ENCODE measurements at places on chromosomes 2 and 18.

GRCh38 chr2:224994242-224994823 is 47.9 kb downstream of the DOCK10 start:
- DNase-seq = no peak

DNA sequence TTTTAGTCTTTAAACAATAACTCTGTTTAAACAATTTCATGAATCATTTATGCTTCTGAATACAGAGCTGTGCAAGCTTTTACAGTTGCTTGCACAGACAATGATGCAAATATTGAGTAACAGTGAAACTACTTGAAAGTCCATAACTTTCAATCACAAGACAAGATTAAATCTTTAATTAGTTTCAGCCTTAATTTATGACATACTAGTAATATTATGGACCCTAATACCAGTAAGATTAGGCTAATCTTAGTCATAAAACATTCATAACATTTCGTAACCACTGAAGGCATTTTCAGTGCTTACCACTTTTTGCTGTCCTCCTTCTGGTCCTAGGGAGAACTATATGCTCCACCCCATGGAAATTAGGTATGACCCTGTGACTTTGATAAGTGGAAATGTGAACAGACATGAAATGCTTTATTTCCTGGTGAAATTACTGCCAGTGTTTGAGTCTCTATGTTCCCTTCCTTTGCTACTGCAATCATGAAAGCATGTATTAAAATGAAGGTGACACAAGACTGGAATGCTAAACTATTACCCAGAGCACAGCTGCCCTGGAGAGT is 1.8 kb upstream of the COBLL1 start:
- DNase-seq = no peak

DNA sequence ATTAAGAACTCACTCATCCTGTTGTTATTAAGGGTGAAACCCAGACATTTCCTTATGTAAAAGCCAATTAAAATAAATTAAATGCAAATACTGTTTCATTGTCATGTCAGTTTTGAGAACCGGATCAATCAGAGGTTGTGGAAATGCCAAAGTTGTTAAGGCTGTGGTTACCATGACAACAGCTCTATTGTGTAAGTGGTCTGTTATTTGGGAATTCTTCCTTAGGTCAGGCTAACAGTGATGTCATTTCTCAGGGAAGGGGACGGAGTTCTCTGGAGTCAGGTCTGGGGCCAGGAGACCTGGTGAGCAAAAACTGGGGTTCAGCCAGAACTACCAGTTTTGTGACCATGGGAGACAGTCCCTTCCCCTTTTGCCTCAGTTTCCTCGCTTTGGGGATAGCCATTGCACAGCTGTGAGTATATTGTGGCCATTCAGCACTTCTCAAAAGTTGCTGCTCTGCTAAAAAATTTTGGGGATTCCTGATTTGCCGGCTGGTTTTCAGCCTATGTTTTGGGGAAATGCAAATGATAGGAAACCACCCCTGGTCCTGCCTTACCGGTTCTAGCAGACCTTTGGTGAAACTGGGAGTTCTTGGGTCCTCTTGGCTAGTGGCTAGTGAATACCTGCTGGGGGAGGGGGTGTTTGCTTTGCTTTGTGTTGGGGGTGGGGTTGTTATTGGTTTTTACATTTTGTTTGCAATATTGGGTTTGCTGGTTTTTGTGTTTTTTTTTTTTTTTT is 21.6 kb downstream of the HPCAL1 start:
- DNase-seq = no peak

GRCh38 chr2:174633623-174633930 is 36.0 kb upstream of the WIPF1 start:
- DNase-seq = no peak

DNA sequence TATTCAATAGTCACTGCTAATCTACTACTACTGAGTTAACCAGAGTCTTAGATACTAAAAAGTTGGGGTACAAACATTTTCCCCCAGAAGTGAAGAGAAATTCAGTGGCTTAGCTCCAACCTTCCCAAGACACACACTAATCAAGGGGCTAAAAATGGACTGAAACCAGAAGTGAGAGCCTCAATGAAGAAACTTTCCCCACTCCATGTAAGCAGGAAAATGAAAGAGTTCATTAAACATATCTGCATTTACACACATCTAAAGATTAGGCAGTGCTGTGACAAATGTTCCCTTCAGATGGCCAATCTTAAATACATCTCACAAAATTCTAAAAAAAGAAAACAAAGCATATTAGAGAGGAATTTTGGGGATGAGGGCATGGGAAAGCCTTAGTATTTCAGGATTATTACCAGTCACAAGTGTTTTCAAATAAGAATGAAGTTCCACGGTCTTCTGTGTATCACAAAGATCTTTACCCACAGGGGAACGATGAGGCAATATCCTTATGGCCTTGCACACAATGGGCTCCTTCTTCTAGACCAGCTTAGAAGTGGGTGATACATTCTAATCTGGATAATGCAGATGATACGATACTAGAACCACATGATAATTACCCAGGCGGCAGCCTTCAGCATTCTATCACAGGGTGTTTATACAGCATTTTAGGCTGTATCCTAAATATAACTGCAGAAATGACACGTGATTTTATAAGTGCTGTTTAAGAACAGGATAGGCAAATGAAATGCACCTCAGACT is 17.1 kb downstream of the ANKRD44 start:
- DNase-seq = no peak

DNA sequence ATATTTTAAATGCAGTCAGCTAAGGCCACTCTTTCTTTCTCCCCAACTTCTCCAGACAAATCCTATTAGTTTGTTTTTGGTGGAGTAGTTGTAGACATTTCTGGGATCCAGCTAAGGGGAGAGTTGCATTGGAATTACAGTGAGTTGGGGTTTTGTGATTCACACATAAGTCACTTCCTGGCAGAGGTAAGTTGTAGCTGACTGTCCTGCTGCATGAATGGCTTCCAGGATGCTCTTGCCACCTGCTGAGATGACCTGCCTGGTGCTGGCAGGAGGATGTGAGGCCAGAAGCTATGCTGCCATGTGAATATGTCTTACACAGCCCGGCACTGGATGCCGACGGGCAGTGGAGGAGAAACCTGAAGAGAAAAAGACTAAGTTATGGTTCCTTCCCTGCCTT is 243.7 kb downstream of the TDRD15 start:
- DNase-seq = no peak

- DNase-seq = no peak
Observed at GRCh38 chr2:237059155-237059875, 26.4 kb upstream of the COPS8 start.

DNA sequence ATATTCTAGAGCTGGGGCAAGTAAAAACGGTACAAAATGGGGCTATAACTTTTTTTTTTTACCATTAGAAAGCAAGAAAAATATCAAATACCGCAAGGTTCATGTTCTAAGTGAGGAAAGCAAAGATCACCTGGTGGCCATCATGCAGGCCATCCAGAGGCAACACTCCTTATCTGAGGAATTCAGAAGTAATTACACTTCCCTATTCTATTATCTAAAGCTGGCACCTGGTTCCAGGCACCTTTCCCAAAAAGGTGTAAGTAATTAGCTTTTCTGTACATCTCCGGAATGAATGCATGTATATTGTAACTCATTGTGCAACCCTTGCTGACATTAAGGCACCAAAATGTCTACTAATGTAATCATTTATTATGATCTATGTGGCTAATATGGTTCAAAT is 152.5 kb upstream of the GYPC start:
- no peak for DNase-seq

- DNase-seq = no peak
Observed at GRCh38 chr2:176136374-176137251, 7.1 kb downstream of the HOXD8 start.

- no peak for DNase-seq
Observed at GRCh38 chr2:199932312-199932855, 21.3 kb downstream of the C2orf69 start.

DNA sequence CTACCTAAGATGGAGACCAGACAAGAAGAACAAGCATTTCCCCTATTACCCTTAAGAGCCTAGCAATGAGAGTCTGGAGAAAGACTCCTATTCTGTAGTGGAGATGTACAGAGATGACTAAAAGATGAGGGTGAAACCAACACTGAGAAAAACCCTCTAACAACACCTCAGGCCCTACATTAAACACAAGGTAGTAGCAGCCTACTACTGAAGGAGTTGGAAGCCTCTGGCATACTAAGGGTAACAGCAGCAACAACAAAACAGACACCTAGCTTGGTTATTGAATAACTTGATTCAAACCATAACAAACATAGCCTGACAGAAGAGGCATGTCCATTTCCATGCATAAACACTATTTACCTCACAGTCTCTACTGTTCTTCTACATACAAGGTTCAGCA is 60.5 kb downstream of the UGP2 start:
- no peak for DNase-seq

DNA sequence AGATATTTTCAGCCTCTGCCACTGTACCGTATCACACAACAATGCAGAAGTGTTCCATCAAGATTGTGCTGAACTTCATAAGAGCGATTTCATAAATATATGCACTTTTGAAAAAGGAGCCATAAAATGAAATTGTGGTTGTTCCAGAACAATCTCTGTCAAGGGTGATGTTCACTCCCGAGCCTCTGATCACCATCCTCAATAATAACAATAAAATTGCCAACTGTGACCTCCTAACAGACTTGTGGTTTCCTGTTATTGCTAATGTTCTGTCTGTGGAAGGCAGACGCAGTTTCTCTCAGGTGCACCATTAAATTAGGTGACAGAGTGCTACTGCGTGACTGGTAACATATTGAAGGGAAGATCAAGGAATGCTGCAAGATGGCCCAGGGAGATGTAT is 383.7 kb downstream of the SOCS6 start:
- DNase-seq = no peak

DNA sequence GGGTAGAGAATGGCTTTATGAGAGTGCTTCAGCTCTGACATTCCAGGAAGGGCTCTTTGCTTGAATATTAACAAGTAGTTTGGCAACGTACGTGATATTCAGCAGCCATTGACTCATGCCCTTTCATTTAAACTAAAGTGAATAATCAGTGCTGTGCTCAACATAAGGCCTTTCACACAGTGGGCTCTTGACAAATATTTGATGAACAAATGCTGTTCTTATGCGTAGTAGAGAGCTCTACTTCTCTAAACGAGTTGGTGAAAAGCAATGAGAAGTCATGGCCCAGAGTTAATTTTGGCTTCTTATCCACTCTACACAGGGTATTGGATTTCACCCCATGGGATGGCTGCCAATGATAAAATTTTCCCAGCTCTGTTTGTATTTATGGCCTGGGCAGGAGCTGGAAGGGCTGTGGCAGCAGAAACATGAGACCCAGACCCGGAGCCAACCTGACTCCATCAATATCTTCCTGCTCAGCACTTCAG is 338.9 kb downstream of the CCDC85A start:
- DNase-seq = no peak

DNA sequence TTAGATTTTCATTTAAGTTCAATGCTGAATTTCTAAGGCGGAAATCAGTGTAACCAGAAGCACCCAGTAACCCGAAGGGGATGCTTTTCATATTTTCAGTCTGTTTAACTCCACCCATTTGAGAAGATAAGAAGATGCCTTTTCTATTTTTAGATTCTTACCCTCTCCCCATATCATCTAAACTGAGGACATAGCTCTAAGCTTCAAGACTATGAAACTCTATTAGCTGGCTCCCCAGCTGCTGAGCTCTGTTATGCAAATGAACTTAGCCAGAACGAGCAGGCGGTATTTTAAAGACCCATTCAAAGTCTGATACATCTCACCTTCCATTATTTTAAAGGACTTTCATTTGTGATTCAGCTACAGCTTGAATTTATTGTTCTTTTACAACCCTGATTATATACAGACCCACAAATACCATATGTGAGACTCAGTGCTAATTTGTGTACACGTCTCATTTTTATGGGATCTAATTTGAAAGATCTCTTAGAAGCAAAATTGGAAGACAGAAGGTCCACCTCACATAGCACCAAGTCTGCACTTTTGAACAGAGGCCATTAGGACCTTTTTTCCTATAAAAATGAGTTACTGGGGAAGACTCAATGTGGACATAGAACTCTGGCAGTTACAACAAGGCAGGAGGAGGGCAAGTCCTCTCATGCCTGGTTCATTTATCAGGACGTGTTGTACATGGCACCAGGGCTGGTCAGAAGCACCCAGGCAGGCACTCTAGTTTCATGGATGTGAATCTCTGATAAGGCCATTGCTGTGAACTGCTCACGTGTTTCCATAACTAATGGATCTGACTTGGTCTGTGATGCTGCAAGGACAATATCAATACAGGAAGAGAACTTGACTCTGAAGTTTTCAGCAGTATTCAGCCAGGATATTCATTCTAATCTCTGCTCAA is 16.3 kb downstream of the CDC42EP3 start:
- DNase-seq = no peak

GRCh38 chr2:191479680-191480023 is 198.3 kb upstream of the NABP1 start:
- no peak for DNase-seq

- DNase-seq = no peak
Observed at GRCh38 chr2:215879977-215880940, 133.1 kb downstream of the MREG start.

GRCh38 chr2:34423301-34423700 is 824.2 kb upstream of the FAM98A start:
- no peak for DNase-seq

- no peak for DNase-seq
Observed at GRCh38 chr18:2657788-2658458, 2.4 kb downstream of the SMCHD1 start.

GRCh38 chr18:65257149-65257548 is 493.7 kb upstream of the CDH7 start:
- no peak for DNase-seq

DNA sequence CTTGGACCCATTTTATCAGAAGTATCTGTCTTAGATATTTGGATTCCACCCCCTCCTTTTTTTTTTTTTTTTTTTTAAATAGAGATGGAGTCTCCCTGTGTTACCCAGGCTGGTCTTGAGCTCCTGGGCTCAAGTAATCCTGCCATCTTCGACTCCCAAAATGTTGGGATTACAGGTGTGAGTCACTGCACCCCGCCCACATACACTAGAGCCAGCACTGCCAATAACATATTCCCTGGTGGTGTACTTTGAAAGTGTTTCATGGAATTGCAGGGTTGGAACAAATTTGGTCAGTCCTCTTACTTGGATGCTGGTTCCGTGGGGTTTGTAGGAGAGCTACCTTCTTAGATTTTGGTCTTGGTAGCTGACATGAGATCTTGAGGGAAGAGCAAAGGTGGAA is 15.0 kb downstream of the PDCL3 start:
- no peak for DNase-seq

DNA sequence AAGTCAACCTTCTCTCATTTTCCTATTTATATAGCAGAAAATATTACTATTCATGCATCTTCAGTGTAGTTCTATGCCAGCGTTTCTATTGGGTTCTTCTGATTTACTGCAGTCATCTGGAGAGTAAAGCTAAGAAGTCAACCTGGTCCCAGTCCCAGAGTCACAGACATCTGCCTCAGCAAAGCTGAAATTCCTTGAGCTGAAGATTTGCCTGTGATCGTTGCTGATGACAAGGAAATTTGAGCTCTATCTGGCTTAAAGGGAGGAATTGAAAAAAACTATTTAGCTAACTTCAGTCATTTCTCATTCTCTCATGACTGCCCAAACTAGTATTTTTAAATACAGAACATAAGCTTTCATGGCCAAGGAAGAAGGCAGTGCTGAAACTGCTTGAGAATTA is 45.7 kb downstream of the RND3 start:
- DNase-seq = no peak

Measured in tibial artery (tissue), 4 donors.